CD4-positive, alpha-beta T cell treated with Interleukin-6 at 100 ng/mL for 8 hours (primary cell): ENCODE measurements at places on chromosomes 16 and 17.

GRCh38 chr17:57289613-57290012 lies 33.3 kb downstream of the MSI2 start:
- no peak for DNase-seq

DNA sequence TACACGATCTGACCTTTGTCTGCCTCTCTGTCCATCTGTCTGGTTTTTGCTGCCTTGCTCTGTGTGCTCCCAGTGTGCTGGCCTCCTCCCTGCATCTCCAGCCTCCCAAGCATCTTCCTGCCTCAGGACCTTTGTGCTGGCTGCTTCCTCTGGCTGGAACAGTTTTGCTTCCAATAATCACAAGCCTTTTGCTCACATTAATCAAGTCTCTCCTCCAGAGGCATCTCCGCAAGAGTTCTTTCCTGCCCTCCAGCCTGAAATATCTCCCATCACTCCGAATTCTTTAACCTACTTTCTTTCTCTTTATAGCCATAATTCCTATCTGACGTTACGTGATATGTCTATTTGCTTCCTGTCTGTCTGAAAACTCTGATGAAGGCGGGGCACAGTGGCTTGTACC lies 267.1 kb downstream of the ABCC12 start:
- no peak for DNase-seq

DNA sequence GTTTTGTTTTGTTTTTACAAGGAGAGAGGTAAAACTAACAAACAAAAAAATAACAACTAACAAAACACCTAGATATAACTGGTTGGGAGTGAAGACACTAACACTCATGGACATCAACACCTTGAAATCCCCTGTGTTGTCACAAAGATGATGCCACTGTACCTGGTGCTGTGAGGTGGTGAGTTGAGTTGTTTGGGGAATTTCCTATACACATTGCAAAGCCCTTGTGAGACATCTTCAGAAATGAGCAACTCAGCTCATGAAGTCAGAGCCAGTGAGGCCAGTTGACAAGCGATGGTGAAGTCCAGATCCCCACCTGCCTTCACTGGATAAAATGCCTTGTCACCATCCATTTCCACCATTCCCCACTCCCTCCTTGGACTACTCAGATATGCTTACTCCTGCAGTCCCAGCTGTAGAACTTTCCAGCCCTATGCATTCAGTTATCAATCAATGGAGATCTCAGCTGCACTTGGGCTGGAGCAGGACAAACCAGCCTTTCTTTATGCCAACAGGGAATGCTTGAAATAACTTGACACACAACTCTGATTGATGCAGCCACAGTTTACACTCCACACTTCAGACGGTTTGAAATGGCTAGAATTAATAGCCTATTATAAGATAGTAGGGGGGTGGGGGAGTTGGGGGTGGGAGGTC lies 22.2 kb downstream of the ANKFN1 start:
- DNase-seq = no peak

DNA sequence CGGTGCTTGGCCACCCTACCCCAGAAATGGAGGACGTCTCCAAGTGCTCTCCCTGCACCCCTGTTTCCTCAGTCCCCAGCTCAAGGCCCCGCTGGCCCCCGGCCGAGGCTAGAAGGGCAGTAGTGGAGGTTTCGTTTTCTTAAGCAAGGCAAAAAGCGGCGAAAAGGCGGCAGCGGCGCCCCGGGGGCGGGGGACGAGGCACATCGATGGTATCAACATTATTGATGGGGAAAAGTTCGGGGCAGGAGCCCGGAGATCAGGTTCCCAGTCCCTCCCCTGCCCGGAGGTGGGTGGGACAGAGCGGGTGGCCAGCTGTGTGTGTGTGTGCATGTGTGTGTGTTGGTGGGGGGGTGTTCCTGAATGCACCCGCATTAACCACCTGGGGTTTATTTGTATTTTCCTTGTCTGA lies 4.1 kb upstream of the SALL1 start:
- no peak for DNase-seq

- no peak for DNase-seq
These were observed 62.3 kb downstream of the CLEC16A start for GRCh38 chr16:11006656-11007055.

DNA sequence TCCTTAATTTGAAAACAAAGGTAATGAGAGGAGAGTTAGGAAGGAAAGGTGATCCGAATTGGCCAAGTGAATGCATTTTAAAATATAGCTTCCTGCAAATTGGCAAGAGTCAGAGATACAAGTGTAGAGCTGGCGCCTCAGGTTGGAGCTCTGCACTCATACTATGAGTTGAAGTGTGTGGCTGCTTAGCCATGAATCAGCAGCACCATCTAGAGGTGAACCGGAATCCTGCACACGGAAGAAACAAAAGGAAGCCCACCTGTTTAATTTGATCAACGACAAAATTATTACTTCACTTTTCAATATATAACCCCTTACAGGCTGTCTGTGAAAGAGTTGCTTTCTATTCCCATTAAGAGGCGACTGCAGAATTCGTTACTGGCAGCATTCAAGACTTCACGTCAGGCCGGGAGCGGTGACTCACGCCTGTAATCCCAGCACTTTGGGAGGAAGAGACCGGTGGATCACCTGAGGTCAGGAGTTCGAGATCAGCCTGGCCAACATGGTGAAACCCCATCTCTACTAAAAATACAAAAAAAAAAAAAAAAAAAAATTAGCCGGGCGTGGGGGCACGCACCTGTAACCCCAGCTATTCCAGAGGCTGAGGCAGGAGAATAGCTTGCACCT lies 1253.7 kb upstream of the CDH8 start:
- no peak for DNase-seq

GRCh38 chr17:7403043-7403726 lies 712 bp downstream of the TMEM256 start:
- no peak for DNase-seq

DNA sequence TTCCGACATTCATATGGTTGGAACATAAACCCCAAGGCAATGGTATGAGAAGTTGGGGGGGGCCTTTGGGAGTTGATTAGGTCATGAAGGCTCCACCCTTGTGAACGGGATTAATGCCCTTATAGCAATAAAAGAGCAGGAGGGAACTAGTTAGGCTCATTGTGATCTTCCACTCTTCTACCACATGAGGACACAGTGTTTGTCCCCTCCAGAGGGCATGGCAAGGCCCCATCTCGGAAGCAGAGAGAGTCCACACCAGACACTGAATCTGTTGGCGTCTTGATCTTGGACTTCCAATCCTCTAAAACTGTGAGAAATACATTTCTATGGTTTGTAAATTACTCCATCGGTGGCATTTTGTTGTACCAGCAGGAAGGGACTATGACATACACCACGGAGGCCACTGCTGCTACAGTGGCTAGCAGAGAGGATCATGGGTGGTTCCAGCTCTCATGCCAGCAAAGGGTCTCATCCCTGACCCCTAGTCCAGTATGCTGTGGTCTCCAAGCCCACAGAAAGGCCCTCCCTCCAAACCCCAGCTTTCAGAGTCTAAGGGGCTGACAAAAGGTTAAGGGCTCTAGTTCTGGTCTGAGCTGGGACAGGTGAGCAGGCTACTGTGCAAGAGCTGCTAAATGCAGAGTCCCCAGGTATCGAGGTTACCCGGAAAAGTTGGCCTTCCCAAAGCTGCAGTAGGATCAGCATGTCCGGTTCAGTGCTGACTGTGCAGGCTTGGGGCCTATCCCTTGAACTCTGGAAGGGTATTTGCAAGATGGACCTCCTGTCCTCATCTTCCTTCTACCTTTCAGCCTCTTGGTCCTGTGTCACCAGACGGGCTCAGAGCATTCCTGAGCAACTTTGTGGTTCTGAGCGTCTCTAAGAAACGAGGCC lies 12.2 kb downstream of the CCR7 start:
- no peak for DNase-seq

- DNase-seq = no peak
These were observed 5.4 kb upstream of the CHRNE start for GRCh38 chr17:4908301-4908700.

DNA sequence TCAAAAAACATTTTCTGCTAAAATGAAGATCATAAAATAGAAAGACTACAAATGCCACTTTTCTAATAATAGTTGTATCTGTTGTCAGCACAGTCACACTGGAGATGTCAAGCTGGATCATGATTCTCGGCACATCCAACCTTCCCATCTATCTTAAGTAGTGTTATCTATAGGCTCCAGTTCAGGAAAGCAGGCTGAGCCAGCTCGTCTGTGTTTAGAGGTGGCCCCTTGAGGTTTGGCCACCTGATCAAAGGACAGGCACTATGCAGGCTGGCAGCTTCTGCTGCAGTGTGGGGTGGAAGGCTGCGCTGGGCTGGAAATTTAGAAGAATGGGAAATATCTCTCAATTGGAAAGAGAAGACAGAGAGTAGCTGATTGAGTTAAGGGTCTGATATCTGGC lies 32.4 kb downstream of the SMYD4 start:
- no peak for DNase-seq

- no peak for DNase-seq
These were observed 25.8 kb downstream of the WSB1 start for GRCh38 chr17:27319541-27320221.

GRCh38 chr17:16477255-16477654 lies 14.7 kb downstream of the LRRC75A start:
- DNase-seq = no peak

- DNase-seq = no peak
These were observed 23.2 kb downstream of the MAP3K14 start for GRCh38 chr17:45293413-45294211.

- no peak for DNase-seq
These were observed 9.4 kb upstream of the TOM1L1 start for GRCh38 chr17:54891176-54891821.

DNA sequence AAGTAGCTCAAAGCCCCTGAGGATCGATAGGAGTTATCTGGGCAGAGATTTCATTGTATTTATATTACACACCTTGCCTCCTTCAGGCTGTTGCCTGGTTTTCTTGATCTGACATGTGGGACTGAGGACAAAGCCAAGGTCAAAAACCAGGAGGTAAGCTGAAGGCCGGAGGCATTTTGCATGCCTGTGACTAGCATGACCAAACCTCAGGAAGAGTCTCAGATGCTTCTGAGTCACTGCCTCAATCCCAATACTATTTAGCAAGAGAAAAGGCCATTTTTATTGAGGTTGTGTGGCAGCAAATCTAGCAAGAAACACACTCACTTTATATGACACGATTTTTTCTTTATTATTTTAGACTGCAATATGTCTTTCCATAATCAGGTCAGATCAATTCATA lies 968.1 kb downstream of the CDH11 start:
- no peak for DNase-seq

DNA sequence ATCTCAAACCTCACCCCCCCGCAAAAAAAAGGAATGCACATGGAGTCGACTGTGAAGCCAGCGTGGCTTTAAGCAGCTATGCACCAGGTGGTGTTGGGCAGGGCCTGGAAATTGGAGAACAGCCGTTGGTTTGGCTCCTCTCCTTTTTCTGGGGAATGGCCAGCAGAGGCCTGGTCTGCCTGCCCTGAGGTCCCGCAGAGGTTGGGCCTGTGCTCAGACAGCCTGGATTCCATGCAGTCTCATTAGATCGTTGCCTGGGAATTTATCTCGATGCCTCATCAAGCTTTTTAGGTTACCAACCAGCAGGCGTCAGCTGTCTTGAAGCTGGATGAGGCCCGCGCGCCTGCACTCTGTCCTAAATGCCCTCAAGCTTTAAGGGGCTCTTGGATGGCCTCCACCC lies 9.8 kb downstream of the SLC12A3 start:
- no peak for DNase-seq

- no peak for DNase-seq
These were observed 5.7 kb downstream of the SULT1A1 start for GRCh38 chr16:28604186-28604565.

DNA sequence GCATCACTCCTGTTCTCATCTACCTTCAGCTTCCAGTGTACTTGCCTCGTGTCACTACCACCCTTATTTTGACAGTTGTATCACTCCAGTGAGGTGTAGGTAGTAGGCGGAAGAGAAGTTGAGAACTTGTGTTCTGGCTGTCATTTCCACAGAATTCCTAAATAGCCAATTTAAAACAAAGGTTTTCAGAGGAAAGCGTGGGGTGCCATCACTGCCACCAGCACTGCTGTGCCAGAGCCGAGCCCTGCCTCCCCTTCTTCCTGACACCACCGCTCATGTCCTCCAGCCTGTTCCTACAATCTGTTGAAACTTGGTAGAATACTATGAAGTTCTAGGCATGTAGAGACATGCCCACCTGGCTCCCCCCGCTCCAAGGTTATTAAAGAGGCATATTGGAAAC lies 215.8 kb downstream of the TANC2 start:
- no peak for DNase-seq

DNA sequence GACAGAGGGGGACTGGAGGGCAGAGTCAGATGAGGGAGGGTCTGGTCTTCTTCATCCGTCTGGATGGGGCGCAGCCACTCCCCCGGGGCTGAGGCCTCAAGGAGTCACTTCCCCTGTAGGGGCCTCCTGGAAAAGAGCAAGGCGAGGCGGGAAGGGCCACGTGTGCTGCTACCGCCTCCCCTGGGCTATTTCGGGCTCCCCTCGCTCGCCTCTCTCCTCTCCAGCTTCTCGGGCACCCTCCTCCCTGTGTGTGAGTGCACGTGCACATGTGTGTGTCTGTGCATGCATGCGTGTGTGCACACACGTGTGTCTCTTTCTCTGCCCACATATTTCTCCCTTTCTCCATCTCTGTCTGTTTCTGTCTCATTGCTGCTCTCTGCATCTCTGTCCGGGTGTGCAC lies 10.1 kb downstream of the GSG1L start:
- no peak for DNase-seq

DNA sequence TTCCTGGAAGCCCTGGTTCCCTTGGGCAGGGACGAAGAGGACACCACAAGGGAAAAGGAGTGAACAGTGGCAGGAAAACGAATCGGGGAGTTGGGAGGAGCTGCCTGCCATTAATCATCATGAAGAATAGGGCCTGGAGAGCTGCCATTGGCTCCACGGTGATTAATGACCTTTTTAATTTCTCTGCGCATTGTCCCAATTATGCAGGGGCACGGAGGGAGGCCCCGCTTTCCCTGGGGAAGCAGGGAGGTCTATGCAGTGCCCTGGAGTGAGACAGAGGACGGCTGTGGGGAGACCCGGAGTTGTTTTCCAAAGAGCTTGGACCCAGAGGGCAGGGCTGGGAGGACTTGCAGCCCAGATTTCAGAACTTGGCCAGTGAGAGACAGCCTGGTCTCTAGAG lies 338.9 kb upstream of the C16orf82 start:
- DNase-seq = no peak

DNA sequence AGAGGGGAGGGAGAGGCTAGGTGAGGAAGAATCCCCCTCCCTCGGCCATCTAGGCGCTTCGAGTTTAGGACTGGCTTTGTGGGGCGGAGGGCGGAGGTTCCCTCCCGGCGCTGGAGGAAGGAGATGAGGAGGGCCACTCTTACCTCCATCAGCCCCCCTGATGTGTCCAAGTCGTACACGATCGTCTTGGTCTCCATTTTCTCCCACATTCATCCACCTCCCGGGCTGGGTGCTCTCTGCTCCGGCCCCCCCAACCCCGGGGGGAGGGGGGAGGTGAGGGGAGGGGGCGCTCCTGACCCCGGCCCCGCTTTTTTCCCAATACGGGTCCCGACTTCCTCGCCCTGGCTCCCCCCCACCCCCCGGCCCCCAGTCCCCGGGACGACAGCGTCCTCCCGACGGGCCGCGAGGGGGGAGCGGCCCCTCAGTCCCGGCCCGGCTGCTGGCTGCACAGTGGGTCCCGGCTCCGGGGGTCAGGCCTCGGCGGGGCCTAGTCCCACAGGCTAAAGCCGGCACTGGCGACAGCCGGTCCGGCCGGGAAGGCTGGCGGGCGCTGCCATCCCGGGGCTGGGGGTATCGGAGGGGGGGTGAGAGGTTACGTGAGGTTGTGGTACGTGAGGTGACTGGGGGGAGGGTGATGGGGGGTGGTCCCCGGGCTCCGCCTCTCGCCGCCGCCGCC lies 428 bp downstream of the PHF12 start:
- DNase-seq = no peak

- DNase-seq = no peak
These were observed 164.1 kb downstream of the SEC14L1 start for GRCh38 chr17:77304746-77305473.

GRCh38 chr16:47008174-47008573 lies 34.7 kb upstream of the DNAJA2 start:
- DNase-seq = no peak
